Panc1 (cell line): ENCODE measurements at places on chromosomes 2 and 18. TPM values are rescaled to one million over a fixed set of nuclear protein-coding genes. Genes with fewer than 3 reads are reported as not detected.

DNA sequence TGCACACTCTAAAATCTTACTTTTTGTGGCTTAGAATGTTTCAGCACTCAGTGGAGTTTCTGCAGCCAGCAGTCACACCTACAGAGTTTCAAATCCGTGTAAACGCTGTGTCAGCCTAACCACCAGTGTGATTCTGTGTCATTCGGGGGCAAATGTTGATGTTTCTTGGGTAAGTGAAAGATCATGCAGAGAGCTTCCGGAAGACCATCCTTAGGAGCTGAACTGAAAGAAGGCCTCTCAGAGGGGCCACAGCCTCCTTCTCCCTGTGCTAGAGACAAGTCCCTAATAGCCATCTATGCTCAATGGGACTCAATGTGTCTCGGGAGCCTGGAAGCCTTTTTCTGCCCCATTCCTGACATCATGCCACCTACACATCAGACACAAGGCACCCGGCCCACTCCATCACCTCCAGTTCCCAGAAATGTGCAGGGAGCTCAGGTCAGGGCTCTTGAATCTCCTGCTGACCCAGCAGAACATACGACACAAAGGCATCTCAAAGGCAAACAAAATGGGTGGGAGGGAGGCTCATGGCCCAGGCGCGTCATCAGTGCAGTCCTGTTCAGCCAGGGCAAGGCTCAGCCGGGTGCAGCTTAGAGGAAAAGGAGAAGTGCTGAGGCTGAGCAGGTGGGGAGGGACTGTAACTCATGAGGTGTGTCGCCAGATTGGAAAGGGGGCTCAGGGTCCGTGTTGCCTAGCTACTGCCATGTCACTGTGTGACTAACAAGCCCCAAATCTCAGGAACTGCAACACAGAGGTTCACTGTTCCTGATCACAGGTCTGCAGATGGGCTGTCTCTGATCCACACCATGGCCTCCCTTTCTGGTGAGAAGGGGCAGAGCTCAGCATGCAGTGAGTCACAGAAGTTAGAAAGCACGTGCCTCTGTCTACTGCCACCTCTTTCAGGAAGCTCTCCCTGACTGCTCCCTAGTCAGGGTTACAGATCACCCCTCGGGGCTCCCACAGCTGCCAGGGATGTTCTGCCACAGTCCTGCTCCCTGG, 82.0 kb downstream of the SMAD7 start:
- no peak for DNase-seq

DNA sequence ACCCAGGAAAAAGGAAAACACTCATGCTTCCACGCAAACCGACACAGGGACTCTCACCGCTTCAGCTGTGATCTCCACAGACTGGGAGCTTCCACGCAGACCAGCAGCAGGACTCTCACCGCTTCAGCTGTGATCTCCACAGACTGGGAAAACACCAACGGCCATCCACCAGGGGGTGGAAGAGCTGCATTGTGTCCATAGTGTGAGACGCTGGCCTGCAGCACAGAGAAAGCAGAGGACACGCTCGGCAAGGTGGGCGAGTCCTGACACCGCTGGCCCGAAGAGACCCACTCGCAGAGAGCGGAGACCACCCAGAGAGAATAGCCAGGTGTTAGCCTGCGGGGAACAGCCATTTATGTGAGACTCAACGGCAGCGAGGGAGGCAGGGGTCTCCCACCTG, 42.5 kb upstream of the NFATC1 start:
- DNase-seq: no peak

DNA sequence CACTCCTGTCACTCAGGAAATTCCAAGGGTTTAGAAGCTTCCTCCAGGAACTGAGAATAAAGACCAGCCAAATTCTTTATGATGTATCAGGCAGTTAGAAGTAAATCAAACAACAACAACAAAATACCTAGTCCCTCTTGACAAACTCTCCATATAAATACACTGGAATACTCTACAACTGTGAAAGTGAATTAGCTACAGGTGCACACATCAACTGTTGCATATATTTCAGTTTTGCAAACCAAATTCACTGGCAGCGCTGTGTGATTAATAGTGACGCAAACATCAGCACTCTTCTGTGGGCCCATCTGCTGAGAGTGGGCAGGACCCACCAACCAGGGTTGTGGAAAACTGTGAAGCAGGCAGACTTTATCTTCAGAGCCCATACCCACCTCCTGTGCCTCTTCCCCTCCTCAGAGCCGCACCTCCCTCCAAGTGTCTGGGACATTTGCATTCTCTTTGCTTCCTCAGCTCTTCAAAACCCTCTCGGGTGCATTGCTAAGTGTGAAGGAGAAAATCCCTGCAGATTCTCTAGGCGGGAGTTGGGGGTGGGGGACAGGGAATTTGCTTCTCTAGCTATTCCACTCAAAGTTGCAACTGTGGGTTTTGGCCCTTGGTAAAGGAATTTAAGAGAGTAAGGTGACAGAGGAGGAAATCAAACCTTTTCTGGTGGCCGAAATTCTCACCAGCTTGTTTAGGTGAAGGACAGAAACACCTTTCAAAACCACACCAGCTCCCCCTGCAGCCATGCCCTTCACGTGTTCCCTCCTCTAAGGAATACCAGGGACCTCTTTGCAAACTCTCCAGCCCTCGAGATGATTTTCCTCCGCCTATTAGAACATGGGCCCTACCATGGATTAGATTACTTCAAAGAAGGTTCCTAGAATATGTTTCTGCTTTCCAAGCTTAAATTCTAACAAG, 119.3 kb downstream of the MRO start:
- DNase-seq: no peak

Gene HRH4
- total RNA-seq: not detected

Gene GPR17
- total RNA-seq: not detected

Gene GNAL
- 0.44 TPM for total RNA-seq

DNA sequence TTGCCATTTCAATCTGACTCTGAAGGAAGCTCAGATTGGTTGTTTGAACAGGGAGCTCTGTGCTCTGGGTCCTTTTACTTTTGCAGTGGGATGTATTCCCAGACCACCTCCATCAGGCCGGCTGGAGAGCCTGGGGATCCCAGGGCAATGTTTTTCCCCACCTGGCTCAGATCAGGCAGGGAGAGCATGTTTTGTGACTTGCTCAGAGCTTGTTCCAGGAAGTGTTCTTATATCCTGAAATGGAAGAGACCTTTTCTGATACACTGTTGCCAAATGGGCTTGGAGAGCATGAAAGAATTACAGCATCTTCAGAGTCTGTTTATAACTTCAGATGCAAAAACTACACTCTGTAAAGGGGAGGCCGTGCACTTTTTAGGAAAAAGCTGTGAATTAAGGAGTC, 56.0 kb downstream of the LIPG start:
- no peak for DNase-seq

GRCh38 chr2:27860111-27860510, 30.1 kb downstream of the RBKS start:
- peak; percentile 15 for DNase-seq

DNA sequence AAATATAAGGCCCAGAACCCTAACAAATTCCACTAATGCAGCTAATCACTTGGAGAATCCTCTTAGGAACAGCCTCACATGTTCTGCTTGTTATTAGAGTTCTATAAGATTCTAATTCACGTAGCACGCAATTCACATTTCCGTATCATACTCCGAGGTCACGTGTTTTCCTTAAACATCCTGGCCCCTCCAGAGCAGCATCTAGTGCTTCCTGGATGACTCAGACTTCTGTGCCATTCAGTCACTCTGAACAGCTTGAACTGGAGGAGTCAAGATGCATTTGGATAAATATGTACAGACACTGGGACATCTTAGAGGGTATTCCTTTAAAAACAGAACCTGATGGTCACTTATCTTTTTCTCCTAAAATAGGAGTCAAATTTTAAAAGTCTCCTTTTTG, 156.5 kb downstream of the MYO5B start:
- DNase-seq: no peak

Gene DQX1
- 0.41 TPM for total RNA-seq

Gene HDLBP
- 656 TPM for total RNA-seq

Gene MAP2
- total RNA-seq: 44.9 TPM
